Skin of body (tissue), 3 donors: ENCODE measurements at places on chromosomes 4 and X. TPM values are rescaled to one million over a fixed set of nuclear protein-coding genes. Genes with fewer than 3 reads are reported as not detected.

GRCh38 chr4:858831-859451 lies 33.0 kb upstream of the CPLX1 start:
- no peak for DNase-seq

The SNCA gene
- 109 TPM for total RNA-seq

The GLRA3 gene
- not detected for total RNA-seq

The LANCL3 gene
- 0.39 TPM for total RNA-seq

DNA sequence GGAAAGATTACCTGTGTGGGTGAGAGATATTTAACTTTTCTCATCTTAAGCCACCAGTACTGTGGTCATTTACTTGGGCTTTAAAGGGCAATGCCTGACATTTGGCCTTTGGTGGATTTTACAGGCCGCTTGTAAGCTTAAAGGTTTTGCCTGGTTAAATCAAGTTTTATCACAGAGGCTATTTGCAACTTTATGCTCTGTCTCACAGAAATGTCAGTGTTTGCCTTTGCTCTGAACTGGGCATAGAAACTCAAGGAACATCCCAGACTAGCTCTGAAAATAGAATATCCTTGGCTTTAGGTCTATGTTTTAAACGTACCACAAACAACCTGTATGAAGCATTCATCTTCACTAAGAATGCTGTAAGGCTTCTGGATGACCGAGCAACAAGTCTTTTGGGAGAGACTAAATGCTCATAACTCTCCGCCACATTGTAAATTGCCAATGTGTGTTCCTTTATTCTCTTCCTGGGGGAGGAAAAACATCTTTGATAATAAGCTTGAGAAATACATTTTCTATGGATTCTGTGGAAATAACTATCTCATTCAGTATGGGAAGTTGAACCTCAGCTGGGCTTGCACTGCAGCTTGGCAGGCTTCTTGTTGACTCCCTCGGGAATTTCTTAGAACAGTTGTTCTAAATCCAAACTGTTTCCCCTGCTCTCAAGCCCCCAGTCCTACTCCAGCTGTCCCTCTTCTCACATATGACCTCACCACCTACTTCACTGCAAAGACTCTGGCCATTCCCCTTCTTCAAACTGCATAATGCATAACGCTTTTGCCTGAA lies 105.8 kb upstream of the WDR44 start:
- DNase-seq, result peak; percentile 87

DNA sequence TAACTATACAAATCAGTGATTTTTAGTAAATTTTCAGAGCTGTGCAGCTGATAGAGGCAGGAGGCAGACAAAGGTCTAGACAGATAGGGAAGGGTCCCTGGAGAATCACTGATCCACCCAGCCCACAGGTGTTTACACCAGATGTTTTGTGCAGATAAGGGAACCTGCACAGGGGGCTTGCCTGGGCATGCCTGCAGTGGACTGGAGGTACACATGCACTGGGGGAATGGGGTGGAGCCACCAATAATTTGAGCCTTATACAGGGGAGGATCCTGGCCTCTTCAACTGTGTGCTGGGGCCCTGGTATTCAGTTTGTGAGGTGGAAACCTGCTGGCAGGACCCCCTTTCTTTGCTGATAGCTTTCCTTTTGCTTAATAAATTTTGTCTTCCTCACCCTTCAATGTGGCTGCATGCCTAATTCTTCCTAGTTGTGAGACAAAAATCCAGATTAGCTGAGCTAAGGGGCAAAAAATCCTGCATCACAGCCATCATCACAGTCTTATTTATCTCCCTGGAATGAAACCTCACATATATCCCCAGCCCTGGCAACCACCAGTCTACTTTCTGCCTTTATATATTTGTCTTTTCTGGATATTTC lies 102.8 kb downstream of the KDM6A start:
- DNase-seq, result no peak

GRCh38 chrX:154918060-154918483 lies 31.9 kb downstream of the F8A1 start:
- DNase-seq, result peak; percentile 65

DNA sequence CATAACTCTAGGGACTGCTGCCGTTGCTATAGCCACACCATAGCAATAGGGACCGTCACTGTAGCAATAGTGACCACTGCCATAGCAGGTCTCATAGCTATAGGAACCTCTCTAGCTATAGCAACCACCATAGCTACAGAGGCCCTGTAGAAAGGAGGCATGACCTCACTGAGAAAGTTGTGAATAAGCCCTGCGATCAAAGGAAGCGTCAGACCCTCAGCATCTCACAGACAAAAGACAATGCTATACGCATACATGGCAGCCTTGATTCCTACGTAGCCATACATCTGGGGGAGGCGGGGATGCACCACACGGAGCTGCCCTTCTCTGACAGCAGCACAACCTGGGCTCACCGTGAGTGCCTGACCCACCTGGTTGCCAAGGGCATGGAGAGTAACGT lies 88.5 kb downstream of the MTMR1 start:
- no peak for DNase-seq

DNA sequence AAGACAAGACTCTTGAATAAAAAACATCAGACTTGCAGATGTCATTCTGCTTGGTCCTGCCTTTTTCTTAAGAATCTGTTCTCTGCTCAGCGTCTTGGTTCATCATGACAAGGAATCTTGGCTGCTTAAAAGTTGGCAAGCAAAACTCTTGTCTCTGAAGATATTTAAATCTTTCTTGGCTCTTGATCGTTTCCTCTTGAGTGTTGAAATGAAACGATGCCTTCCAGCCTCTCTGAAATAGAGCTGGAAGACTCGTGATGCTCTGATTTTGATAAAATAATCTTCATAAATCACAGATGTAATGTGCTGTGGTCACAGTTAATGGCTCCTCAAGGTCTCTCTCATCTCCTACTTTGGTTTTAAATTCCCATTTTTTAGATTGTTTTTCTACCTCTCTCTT lies 39.9 kb upstream of the TMEM192 start:
- peak; percentile 94 for DNase-seq

- DNase-seq, result no peak
These were observed 198.5 kb downstream of the FBXO8 start for GRCh38 chr4:174084981-174085380.

DNA sequence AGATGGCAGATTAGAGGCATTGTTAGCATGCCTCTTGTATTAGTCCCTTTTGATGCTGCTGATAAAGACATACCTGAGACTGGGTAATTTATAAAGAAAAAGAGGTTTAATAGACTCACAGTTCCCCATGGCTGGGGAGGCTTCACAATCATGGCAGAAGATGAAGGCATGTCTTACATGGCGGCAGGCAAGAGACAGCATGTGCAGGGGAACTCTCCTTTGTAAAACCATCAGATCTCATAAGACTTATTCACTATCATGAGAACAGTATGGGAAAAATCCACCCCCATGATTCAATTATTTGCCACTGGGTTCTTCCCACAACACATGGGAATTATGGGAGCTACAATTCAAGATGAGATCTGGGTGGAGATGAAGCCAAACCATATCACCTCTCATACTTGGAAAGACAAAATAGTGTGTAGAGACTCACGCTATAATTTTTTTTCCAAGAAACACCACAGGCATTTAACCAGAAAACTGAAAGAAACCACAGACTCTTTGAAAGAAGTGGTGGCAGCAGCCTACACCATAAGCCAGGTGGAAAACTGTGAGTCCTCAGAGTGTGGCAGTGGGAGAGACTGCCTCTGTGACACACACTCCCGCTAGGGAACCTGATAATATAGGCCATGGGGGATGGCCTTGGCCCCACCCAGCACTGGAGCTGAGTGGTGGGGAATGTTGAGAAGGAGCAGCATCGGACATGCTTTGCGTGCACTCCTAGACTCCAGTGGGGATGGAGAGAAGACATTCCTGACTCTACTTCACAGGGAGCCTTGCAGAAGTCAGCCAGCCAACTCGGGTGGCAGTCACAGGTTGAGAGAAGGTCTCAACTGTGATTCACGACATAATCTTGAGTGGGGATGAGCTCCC lies 51.5 kb downstream of the SLC2A9 start:
- DNase-seq, result no peak

- no peak for DNase-seq
These were observed 975.2 kb downstream of the FSTL5 start for GRCh38 chr4:161188578-161188977.

DNA sequence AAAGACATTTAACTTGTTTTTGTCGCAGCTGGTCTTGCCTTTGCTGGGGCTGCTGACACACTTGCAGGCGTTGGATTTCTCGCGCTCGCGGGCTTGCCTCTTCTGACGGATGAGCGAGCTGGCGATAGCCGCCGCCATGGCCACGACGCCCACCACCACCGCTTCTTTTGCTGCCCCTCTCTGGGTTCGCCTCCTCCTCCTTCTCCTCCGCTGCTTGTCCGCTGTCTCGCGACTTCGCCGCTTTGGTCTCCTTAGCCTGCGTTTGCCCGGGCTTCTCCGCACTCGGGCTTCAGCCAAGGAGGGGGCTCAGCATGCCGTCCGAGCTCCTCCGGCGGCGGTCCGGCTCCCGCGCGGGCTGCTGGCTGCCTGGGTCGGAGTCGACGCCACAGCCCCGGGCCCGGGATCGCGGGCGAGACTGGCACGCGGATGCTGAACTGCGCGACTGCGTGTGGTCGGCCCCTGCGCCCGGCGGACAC lies 613 bp downstream of the FGF13 start:
- no peak for DNase-seq

- no peak for DNase-seq
These were observed 32.0 kb upstream of the COL25A1 start for GRCh38 chr4:109334129-109335105.

DNA sequence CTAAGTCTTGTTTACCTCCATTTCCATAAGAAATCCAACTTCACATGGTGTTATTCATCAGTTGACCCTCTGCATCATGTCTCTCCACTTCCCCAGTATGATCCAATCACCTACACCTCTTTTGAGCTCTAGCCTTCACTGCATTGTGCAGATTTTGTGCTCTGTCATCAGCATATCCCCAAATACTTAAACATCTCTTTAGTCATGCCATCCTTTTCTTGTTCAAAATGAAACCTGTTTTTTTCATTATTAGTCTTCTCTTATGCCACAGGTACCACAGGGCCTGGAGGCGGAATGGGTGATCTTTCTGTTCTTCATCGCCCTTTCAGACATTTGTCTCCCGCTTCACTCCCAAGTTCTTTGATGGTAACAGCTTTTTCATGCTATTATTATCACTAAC lies 382.7 kb upstream of the GALNTL6 start:
- no peak for DNase-seq

GRCh38 chr4:101846550-101846949 lies 56.0 kb downstream of the BANK1 start:
- no peak for DNase-seq

The RHOXF2 gene
- total RNA-seq, result not detected

GRCh38 chr4:83917572-83917971 lies 381.7 kb downstream of the GPAT3 start:
- DNase-seq, result no peak

The RS1 gene
- not detected for total RNA-seq

The LYAR gene
- 10.1 TPM for total RNA-seq

DNA sequence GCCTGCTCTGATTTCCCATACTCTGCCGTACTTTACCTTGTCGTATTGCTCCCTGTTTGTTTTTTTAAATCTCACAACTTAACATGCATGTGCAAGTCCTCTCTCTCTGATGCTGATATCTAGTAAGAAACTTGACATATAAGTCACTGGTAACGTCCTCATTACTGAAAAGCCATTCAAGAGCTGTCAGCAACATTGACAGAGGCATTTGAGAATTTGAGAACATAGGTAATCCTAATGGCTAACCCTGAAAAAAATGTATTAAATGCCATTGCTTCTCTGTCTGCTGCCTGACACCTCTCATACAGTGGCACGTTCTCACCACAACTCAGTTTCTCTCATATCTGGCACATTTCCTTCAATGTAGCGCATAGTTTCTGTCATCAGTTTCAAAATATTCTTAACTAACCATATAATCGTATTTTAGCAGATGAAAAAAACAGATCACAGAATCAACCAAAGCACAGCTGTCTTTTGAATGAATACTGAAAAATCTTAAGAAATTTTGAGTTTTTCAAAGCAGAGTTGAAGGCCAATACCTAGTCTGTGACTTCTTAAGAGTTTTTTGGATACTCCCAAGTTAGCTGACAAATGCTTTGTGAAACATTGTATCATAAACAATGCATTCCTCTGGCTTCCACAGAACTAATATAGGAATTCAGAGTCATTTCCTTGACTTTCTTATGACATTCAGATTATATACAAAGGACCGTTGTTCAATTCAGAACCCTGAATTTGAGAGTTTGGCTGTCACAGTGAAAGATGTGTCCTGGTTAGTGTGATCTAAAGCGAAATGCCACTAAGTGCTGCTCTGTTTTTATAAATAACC lies 996.4 kb downstream of the C4orf33 start:
- no peak for DNase-seq

The SPANXC gene
- not detected for total RNA-seq

The GNRHR gene
- total RNA-seq, result not detected

- peak; percentile 7 for DNase-seq
These were observed 40.6 kb downstream of the FAM149A start for GRCh38 chr4:186144946-186145569.

GRCh38 chr4:154574311-154574710 lies 11.5 kb downstream of the FGB start:
- no peak for DNase-seq

The F8 gene
- total RNA-seq, result 3.1 TPM

The MAGEB2 gene
- total RNA-seq, result not detected

The C4orf46 gene
- 18.4 TPM for total RNA-seq

- DNase-seq, result peak; percentile 35
These were observed 13.1 kb upstream of the PRDM8 start for GRCh38 chr4:80184053-80184824.

The TBC1D8B gene
- 16.9 TPM for total RNA-seq

- no peak for DNase-seq
These were observed 221.6 kb downstream of the DCLK2 start for GRCh38 chr4:150299816-150300215.

DNA sequence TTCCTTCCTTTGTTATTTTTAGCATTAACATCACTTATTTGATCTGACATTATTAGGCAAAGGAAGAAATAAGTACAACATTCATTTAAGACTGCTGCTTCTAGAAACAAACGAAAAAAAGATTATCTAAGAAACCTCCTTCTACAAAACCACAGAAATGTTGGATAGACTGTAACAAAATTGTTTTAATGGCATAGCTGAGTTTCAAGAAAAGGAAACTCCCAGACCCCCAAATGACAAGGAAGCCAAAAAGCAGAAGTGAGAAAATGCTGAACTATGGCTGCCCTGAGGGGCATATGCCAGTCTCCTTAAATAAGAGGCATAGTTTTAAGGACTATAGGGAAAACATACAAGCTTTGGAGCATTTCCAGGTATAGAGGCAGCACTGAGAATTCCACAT lies 1431.6 kb upstream of the TENM3 start:
- DNase-seq, result no peak

The KIF4A gene
- 5.8 TPM for total RNA-seq
